Daoy (cell line): ENCODE measurements at places on chromosomes 11 and 22. TPM values are rescaled to one million over a fixed set of nuclear protein-coding genes. Genes with fewer than 3 reads are reported as not detected.

- DNase-seq = no peak
These were observed 19.2 kb downstream of the ACO2 start for GRCh38 chr22:41488076-41488475.

DNA sequence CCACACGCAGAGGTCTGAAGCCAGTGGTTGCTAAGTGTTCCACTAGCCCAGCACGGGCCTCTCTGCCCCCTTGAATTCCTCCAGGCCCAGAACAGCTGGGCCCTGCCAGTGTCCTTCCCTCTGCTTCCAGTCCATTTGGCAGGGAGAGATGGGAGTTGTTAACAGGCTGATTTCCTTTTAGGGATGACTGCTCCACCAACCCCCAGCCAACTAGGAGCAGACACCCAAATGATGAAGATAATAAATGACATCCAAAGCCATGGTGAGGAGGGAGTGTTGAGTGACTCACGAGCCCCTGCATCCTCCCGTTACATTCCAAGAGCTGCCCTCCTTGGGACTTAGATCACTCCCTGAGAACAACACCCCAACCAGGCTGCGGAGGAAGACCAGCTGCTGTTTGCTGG, 20.6 kb downstream of the PARVA start:
- peak; percentile 80 for DNase-seq

MUC6 gene
- not detected in 2 replicates for total RNA-seq

GRCh38 chr22:37811867-37812266, 4.1 kb downstream of the GCAT start:
- no peak for DNase-seq

NUDT22 gene
- total RNA-seq = 43.1 and 51.3 TPM in 2 replicates

GGT5 gene
- not detected in 2 replicates for total RNA-seq

PIWIL4 gene
- total RNA-seq = 0.74 and 1.2 TPM in 2 replicates

- no peak for DNase-seq
These were observed 193.8 kb downstream of the DDX10 start for GRCh38 chr11:108858622-108859021.

GRCh38 chr11:123525511-123525918, 95.4 kb downstream of the GRAMD1B start:
- DNase-seq = no peak

GRCh38 chr11:9716275-9717039, 52.6 kb downstream of the SWAP70 start:
- DNase-seq = peak; percentile 51

GRCh38 chr11:1862588-1863351, 9.9 kb downstream of the LSP1 start:
- DNase-seq = peak; percentile 88

DNA sequence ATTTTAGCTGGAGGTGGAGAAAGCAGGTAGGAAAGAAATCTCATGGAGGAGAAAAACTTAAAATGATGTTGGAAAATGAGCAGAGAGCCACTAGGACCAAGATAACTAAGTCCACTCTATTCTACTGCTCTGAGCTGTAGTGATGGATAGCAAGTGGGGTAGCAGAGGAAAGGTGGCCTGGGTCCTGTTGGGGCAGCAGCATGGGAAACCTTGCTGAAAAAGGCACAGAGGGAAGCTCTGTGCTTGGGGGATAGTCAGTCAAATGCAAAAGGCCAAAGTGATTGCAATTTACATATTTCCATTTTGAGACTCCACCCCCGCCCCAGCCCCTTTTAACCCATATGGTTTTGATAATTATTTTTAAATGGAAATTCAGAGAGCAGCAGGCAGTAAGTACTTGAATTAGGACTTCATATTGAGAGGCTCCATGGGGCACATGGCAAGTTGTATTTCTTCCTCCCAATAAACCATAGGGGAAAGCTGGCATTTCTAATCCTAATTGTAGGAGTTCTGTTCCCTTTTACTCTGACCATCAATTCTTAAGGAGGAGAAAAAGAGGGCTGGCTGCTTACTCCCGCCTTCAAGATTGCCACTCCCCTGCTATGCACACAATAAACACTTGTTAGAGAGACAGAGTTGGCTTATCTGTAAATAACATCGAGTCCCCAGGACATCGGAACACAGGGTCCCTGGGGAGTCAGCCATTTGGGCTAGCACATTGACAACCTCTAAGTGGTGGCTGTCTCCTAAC, 1341.5 kb upstream of the TENM4 start:
- no peak for DNase-seq

DNA sequence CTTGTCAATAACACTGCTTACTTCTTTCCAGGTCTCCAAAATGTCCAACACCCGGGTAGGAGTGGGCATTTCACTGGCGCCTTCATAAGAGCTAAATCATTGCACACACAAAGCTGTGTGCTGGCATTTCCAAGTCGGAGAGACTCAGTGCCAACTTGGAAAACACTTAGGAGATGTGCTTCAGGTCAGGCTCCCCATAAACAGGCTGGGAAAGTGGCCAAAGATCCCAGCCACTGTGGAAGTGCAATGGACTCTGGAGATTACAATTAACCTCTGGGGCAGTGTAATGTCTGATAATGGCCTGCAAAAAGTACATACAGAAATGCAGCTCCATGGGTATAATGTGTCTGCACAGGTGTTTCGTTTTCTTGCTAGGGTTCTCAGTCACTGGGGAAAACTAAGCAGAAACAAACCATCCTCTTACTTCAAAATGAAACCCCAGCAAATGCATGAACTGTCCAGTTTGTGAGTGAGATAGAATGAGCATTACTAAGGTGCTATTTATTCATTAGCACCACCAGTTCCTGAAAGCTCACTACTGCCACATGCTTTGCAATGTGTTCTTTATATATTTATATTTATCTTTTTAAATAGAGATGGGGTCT, 79.0 kb downstream of the ABTB2 start:
- no peak for DNase-seq

C11orf24 gene
- total RNA-seq = 32.2 and 46.7 TPM in 2 replicates

GRCh38 chr11:133793271-133794035, 51.9 kb downstream of the SPATA19 start:
- DNase-seq = no peak

DNA sequence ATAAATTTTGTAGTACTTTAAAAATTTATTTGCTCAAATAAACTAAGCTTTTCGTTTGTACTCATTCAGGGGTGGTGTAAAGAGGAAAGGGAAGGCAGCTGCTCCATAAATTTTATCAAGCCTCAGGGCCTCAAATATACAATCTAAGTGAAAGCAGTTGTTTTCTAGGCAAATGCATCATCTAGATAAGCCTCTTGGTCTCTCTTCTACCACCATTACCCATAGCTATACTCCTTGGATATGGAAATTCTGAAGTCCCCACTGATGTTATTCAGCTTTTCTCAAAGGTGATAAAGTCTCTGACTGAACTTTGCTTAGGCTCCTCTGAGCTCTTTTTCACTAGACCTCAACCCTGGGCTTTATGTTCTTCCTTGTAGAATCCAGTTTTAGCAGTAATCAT, 1313.1 kb downstream of the JRKL start:
- no peak for DNase-seq

SUSD2 gene
- 0.29 TPM in 1 of 2 replicates, not detected in the other for total RNA-seq

- DNase-seq = no peak
These were observed 95.3 kb upstream of the FGF3 start for GRCh38 chr11:69914286-69915150.

DNA sequence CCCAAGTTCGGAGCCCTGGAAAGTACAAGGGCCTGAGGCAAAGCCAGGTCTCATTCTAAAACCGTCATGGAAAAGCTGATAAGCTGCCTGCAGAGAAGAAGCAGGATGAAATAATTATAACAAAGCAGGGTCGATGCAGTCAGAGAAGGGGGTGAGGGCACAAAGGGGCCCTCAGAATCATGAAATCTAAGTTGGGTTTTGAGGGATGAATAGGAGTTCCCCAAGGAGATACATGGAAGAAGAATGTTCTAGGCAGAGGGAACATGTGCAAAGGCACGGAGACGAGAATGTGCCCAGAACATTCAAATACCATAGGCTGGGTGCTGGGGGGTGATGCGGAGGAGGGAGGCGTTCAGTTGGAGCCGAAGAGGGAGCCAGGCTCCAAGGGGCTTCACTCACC, 25.0 kb downstream of the IGLL1 start:
- DNase-seq = no peak
